Kidney (tissue), 22 donors: ENCODE measurements at places on chromosomes 1 and 21. TPM values are rescaled to one million over a fixed set of nuclear protein-coding genes. Genes with fewer than 3 reads are reported as not detected.

DNA sequence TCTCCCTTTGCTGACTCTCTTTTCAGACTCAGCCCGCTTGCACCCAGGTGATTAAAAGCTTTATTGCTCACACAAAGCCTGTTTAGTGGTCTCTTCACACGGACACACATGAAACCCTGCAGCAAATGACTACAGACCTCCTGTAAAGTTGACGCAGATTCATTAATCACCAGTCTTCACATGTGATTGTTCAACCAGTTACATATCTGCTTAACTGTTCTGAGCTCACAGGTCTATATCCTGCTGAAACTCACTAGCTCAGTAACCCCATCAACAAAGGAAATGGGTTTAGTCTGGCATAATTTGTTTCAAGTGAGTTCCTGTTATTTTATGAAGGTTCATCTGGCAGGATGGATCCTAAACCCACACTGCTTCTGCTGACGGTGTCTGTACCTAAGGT is 68.4 kb upstream of the GJA8 start:
- no peak for DNase-seq

- DNase-seq = peak; percentile 70
Observed at GRCh38 chr1:201436393-201436792, 14.9 kb upstream of the TNNI1 start.

DNA sequence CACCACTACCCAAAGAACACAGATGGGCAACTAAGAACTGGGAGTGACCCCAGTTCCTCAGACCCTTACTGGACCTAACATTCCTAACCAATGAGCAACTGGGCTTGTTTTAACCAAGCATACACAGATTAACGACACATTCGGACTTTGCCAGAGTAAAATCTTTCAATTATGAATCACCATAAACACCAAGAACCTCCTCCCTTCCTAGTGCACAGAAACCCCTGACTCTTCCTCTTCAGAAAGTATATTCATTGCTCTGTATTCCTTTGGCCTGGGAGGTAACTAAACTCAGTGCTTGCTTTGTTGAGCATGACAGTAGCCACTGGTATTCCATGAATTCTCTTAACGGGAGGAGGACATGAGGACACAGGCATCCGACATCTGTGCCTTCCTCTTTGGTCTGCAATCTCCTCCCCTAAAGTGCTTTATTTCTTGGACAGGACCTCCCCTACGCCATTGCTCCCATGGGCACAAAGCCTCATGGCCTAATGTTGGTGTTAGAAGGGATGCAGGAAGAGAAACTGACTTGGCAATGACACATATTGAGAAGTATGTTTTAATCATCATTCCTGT is 42.7 kb downstream of the SEC16B start:
- no peak for DNase-seq

DNA sequence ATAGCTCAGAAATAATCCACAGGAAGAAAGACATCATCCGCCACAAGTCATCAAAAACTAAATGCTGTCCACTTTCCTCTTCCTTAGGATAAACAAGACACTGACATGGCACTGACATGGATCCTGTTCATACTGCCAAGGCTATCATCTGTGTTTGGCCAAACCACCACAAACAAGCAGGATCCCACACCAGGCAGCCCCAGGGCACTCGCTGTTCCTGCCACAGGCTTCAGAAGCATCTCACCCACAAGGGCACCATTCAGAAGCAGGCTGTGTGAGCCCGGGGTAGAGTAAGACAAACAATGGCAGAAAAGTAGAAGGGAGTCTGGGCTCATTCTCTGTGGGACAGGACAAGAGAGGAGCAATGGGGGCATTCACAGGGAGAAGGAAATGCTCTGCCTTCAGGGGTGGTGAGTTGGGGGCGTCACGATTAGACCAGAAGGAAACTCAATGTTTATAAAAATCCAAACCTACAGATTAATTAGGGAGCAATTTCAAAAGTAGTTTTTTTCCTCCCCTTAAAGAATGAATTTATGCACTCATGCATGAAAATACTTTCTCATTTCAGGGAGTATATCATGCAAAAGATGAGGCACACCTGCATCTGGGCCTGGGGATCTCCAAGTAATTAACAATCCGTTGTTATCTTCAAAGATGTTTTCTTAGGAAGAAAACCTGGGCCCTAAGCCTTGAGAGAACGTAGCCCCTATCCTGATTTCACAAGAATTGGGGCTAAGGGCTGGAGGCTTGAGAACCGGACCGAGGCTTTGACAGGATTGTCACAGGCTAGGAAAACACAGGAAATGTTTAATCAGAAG is 43.3 kb upstream of the ATP1A1 start:
- peak; percentile 55 for DNase-seq

- DNase-seq = no peak
Observed at GRCh38 chr1:218718977-218719376, 373.8 kb downstream of the TGFB2 start.

G0S2 gene
- polyA plus RNA-seq = 103 TPM

DNA sequence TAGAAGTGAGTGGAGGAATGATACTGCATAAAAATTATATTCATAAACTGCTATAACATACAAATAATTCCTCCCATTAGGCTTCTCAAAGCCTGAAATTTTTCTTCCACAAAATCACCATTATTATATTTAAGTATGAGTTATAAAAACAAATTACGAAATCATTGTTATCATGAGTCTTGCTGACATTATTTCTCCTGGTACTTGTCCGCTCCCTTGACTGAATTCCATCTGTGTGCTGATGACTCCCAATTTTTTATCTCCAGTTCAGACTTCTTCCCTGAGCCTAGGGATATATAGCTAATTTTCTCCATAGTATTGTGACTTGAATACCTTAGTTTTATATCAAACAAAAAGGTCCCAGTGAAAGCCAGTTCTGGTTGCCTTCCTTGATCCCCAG is 268.2 kb downstream of the HMCN1 start:
- DNase-seq = no peak

DNA sequence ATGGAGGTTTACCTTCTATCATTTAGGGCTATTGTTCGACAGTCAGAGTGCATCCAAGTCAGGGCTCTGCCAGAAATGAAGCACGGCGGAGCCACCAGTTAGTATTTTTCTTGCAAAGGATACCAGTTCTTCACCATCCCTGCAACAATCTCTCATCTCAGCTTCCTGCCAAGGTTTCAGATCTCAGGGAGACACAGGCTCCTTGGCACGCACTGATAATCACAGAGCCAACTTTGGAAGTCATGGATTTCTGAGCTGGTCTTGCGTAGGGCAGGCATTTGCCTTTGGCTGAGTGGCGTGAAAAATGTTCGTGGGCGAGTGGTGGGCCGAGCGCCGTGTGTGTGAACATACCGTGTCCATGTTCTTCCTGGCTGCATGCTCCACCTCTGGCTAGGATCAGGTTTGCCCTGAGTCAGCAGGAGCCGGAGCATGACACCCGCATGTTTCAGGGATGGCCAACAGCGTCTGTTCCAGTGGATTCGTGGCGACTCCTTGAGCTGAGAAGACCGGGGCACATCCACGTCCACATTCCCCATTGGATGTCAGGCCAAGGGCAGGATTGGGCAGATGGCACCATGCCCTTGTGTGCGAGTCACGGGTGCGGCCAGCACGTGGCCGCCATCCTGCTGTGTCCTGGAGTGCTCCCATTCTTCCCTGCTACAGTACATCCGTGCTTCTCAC is 118.5 kb upstream of the C1orf174 start:
- DNase-seq = no peak

GRCh38 chr1:56545711-56546110 is 33.7 kb downstream of the PLPP3 start:
- DNase-seq = no peak

DNA sequence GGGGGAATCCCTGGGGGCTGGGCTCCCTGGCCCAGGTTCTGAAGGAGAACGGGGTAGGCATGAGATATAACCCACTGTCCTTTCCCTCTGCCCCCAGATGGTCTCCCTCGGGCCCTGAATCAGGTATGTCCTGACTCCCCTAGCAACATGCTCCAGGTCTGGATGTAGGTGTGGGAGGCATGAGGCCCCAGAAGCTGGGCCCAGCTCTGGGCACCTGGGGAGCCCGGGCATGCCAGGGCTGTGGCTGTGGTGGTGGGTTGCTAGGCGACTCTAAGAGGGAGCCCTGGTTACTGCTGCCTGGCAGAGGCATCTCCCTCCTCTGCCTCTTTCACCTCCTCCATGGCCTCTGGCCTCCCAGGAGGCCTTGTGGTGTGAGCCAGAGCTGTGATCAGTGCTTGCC is 16.2 kb downstream of the FOXO6 start:
- DNase-seq = no peak

- no peak for DNase-seq
Observed at GRCh38 chr21:35825370-35826353, 234.7 kb downstream of the SETD4 start.

DNA sequence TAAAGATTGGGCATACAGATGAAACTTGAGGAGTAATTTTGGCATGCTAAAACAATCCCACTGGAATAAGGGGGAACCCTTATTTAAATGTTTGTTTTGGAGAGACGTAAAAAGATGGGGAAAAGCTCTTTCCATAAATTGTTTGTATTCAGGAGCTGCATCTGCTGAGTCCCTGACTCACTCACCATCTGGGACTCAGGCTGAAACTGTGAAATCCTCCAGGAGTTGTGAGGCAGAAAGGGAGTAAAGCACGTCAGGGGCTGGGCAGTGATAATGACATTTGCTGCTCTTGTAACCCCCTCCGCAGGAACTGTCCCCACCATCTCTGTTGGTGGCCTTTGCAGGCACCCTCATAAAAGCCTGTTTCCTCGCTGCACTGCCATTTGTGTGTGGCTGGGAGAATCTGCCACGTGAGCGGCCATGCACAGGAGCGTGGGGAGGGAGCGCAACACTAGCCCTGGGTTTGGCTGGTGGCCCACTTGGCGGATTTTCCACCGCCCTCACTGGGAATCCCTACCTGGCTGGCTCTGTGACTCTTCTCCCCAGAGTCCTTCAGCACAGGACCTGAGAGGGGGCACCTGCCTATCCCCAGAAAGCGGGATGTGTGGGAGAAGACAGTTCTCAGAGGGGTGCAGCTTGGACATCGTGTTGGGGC is 45.3 kb downstream of the ZSCAN20 start:
- peak; percentile 7 for DNase-seq

- DNase-seq = no peak
Observed at GRCh38 chr1:243890576-243890975, 40.5 kb upstream of the AKT3 start.

DNA sequence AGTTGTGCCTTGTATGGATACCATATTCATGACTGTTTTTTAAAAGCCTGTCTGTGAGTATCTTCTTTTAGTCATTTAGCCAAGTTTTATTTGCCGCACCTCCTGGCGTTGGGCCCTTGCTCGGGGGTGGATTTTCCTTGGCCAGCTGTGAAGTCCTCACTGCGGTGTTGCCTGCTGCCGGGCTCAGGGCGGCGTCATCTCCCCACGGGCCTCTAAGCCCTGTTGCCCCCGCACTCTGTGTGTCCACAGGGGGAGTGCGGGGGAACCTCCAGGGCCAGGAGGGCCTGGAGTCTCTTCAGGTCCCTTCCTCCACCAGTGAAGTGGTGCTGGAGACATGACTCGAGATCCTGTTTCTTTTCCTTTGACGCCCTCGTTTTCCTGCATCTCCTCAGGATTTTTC is 65.8 kb upstream of the DIP2A start:
- DNase-seq = no peak

DNA sequence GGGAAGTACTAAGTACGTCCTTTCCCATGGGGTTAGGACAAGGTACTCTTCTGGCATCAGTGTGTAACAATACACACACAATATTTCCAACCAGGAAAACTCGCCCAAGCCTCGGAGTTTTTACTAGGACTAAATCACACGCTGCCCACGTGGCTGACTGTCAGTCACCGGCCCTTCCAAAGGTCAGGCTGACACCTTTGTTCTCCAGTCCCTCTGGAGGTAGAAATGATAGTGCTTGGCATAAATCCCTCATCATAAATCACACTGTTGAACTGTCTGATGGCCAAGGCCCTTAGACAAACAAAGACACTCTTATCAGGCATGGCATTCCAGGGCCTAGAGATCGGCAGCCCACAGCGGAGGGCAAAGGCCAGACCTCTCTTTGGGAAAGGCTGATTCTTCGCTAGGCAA is 16.9 kb upstream of the SLAMF9 start:
- DNase-seq = no peak

GRCh38 chr1:178565586-178565985 is 52.7 kb downstream of the TEX35 start:
- no peak for DNase-seq

NBPF6 gene
- not detected for polyA plus RNA-seq

DNA sequence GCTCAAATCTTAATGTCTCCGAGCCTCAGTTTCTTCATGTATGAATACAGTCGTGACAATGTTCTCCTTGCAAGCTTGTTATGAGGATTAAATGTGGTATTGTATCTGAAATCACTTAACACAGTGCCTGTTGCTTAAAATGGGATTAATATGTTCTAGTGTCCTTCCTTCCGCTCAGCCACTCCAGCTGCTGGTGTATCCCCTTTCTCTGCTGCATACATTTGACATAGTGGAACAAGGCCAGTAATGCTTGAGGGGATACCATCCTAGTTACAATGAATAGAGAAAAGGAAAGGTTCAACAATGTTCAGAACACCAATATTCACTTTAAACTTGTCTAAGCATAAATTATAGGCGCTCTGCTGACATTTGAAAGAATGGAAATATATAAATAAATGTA is 64.0 kb downstream of the PROX1 start:
- DNase-seq = no peak

- peak; percentile 27 for DNase-seq
Observed at GRCh38 chr1:172487550-172487949, 43.7 kb upstream of the PIGC start.

- no peak for DNase-seq
Observed at GRCh38 chr1:150545486-150546032, 3.6 kb upstream of the ADAMTSL4 start.

- no peak for DNase-seq
Observed at GRCh38 chr1:63276624-63277023, 45.7 kb upstream of the FOXD3 start.

DNA sequence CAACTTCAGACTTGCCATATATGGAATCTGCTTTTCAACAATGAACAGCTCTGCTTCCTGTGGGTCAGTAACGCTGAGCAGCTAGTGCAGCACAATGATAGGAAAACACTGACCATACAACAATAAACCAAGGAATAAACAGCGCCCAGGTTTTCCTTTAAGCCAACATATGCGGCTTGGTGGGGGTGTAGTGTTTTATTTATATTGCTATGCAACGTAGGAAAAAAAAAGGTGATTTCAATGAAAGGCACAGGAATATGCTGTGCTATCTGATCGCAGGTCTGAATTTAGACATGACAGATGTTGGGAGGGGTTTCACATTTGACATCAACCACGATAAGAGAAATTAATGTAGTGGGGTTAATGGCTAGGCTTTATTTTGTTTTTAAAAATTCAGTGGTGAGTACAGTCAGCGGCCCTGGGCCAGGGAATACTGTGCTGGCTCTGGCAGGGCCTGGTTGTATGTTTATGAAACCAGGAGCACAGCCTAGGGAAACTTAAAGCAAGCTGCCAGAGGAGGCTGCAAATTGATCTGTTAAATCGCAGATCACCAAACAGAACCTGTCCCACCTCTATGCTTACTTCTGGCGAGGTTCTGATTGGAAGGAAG is 4.3 kb downstream of the TSPAN2 start:
- DNase-seq = peak; percentile 75

CCDC190 gene
- polyA plus RNA-seq = not detected

- DNase-seq = no peak
Observed at GRCh38 chr1:183289051-183289496, 103.0 kb downstream of the LAMC2 start.

GCSAML gene
- not detected for polyA plus RNA-seq
